ENCODE measurements at places on chromosomes 7 and 10.

DNA sequence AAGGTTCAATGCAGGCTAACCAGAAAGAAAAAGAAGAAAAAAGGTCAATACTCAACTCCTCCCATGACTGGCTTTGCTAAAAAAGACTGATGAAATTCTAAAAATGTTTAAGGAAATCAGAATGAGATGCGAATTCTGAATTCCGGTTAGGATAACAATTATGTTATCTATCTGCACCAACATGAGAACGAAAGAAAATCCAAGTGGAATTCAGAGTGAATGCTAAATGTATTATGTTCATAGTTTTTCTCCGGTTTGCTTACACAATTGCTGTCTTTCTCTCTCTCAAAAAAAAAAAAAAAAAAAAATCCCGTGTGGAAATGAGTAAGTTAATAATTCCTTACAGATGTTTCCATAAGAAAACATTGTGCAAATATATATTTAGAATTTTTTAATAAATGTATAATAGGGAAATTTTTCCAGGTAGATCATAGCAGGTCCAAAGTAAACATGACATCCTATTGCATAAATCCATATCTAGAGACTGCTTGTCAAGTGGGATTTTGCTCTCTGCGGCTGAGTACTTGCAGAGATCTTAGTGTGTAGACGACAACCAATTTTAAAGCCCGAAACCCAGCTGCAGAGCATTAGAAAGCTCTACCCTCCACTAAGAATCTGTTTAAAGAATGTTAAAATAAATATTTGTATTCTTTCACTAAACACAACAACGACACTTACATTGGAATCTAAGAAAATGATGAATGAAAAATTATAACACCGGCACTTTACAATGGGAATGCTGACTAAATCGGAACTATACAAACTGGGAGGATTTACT is 104.0 kb downstream of the JAZF1 start:
- no peak for DNase-seq

- no peak for DNase-seq
Observed at GRCh38 chr10:120861178-120861855, 10.2 kb downstream of the WDR11 start.

DNA sequence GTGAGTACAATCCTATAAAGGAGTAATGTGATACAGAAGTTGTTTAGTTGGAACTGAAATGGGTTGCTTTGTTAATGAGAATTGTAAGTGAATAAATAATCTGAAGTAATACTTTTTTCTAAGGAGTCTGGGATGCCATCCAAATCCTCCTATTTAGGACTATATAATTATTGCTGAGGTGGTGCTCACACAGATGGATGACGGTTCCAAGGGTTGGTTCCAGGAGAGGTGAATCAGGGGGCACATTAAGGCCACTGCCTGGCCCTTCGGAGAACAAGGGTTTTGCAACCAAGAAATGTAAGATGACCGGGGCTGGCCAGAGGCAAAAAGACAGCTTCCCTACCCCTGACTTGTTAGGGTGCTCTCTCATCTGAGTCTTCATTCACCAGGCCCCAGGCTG is 352.7 kb downstream of the PHTF2 start:
- DNase-seq: no peak

- DNase-seq: no peak
Observed at GRCh38 chr7:139034336-139034735, 1.5 kb downstream of the ZC3HAV1L start.

DNA sequence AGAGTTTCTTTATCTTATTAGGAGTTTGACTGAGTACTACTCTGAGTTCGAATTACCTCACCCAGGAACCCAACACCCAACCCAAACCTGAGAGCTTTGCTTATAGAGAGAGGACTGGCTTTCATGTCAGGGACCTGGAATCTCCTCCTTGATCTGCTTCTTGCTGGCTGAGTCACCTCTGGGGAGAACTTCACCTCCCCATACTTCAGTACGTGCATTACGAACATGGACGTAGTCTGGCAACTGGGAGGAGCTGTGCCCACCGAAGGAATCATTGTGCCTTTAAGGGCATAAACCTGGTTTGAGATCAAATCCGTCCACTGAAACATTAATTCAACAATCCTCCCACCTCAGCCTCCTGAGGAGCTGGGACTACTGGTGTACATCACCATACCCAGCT is 12.2 kb upstream of the PSAP start:
- no peak for DNase-seq

DNA sequence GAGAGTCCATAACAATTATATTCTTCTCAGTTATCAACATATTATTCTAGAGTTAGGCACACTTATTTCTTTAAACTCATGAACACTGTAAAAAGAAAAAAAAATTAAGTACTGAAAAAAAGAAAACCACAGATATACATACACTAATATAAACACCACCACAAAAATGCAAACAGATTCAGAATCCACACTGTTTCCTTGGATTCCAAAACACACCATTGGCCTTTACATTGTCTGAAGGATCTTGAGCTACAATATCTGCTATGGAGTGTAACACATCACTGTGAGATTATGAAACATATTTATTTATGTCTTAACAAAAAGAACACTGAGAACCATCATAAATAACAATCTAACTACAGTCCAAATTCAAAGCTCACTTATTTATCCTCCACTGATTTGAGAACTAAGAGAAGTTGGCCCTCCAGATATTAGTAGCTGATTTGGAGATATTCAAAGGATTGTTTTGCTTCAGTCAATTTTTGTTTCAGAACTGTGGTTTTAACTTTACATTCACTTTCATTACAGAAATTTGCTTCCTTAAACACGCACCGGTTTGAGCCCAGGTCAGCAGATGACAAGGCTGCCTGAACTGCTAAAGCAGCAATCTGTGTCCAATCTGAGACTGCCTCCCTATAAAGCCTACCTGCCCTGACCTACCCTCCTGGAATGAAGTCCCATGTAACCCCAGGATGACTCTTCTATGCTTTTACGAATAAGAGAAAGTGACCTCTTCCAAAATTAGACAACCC is 47.0 kb upstream of the CDK1 start:
- DNase-seq: no peak

DNA sequence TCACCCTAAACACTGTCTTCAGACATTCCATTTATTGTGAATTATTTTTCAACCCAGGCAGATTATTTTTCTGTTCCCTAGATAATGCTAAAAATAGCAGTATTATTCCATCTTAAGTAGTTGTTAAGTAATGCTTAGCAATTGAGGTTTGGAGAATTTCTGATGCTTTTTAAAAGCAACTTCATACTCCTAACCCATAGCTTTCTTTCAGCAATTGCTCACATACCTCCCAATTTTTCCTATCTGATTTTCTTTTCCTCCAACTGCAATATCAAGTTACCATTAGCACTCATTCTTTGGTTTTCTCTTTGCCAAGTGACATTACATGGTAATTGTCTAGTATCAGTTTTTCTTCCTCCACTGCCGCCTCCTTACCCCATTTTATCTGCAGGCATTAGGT is 104.7 kb downstream of the GPR85 start:
- no peak for DNase-seq

GRCh38 chr7:93026425-93026824 is 91.4 kb downstream of the SAMD9 start:
- DNase-seq: no peak

GRCh38 chr10:126839094-126839761 is 66.0 kb upstream of the DOCK1 start:
- DNase-seq: no peak

DNA sequence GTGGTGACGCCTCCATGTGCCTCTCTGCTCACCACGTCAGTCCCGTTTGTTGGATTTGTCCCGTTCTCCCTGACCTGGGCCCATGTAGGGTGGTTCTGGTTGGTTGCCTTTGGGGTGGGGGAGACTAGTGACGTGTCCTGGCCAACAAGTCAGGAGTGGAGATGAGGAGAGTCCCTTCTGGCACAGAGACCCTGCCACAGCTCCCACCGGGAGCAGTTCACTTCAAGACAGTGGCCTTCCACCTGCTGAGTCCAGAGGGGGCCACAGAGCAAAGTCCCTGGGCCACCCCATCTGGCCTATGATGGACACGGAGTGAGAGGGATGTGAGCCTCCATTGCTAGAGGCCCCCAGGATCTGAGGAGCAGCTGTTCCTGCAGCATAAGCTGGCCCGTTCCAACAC is 405.6 kb downstream of the TCERG1L start:
- DNase-seq: no peak
